ENCODE measurements at places on chromosomes 5 and 9.
A peak's percentile ranks its signal among the peaks of the same experiment; 100 is the strongest.

DNA sequence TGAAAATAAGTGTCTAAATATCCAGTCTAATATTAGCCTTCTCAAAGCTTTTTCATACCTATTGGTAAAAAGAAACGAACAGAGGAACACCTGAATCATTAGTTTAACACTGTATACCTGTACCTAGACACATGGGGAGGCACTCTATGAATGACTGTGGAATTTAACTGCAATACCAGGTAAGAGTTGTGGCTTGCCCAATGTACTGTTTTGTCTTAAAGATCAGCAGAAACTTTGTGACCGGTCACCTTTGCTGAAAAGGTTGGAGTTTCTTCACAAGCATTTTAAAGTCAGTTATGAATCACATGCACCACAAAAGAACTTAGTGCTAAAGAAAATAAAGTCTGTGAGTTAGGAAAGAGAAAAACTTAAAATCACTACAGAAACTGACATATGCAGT is 2.4 kb downstream of the PGGT1B start:
- no peak for DNase-seq

GRCh38 chr5:101782352-101783103 is 513.6 kb downstream of the SLCO4C1 start:
- no peak for DNase-seq

- no peak for DNase-seq
Observed at GRCh38 chr5:88693071-88693932, 189.7 kb downstream of the MEF2C start.

DNA sequence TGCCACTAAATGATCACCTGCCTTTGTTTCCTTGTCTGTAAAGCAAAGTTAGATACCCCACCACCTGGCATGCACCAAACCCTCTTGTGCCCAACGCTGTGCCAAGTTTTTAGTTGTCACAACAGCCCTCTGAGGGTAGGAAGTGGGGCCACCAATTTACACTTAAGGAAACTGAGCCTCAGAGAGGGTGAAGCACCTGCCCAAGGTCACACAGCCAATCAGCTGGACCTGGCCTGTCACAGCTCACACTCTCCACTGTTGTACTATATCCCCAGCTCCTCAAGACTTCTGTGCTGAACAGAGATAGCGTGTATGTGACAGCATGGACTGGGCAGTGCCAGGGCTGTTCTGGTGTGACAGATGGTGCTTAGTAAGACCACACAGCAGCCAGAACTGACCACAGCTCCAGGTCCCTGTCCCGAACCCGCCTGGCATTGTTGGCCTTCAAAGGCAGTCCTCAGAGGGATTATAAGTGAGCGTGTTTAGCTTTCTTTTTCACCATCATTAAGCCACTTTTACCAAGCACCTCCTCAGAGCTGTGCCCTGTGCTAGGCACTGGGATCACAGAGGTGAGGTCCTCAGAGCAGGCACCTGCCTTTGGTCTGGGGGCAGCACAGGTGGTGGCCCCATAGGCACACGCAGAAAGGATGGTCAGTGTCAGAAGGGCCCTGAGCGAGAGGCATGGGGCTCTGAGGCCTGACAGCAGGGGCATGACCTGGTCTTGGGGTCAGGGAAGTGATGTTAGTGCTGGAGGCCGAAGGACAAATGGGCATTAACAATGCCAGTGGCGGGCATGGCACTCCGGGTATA is 71.1 kb downstream of the COL27A1 start:
- DNase-seq: no peak

GRCh38 chr5:8386719-8387288 is 517.9 kb downstream of the MTRR start:
- DNase-seq: no peak

DNA sequence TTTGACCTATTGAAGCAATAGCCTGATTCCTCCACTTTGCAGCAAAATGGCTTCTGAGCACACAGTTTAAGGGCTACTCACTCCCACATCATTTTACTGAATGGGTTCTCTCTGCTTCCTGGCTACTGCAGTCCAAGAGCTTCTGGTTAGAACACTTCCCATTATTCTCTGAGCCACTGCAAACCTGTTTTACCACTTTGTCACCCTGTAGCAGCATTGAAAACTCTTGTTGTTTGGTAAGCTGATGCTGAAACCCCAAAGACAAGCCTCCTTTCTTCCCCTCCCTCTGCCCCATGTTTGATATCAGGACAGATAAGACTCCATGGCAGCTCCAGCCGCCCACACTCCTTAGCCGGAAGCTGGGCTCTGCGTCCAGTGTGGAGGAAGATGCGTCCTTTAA is 84.4 kb upstream of the RARS1 start:
- DNase-seq: no peak

GRCh38 chr5:126523818-126524510 is 71.1 kb downstream of the ALDH7A1 start:
- DNase-seq: no peak

DNA sequence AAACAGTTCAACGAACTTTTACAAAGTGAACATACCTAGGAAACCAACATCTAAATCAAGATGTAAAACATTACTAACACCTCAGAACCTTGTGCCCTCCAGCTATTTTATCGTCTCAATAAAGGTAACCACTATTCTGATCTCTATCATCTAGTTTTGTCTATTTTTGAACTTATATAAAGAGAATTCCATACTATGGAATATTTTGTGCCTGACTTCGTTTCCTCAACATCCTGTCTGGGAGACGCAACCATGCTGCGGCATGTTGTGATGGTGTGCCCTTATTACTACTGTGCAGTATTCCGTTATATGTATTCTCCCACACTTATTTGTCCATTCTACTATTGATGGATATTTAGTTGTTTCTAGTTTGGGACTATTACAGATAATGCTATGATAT is 99.2 kb downstream of the NR6A1 start:
- no peak for DNase-seq

GRCh38 chr5:115544436-115545350 is at the start of gene FEM1C:
Gene FEM1C, minus strand, starts transcription at chr5:115544775. Its CDS starts 1,282 bp downstream, at chr5:115543493.
- DNase-seq: peak; percentile 99

GRCh38 chr9:113633782-113634595 is 170.5 kb downstream of the RGS3 start:
- no peak for DNase-seq

- no peak for DNase-seq
Observed at GRCh38 chr9:73916016-73916673, 581.0 kb upstream of the RORB start.

GRCh38 chr9:751137-752051 is 90.1 kb upstream of the DMRT1 start:
- no peak for DNase-seq

DNA sequence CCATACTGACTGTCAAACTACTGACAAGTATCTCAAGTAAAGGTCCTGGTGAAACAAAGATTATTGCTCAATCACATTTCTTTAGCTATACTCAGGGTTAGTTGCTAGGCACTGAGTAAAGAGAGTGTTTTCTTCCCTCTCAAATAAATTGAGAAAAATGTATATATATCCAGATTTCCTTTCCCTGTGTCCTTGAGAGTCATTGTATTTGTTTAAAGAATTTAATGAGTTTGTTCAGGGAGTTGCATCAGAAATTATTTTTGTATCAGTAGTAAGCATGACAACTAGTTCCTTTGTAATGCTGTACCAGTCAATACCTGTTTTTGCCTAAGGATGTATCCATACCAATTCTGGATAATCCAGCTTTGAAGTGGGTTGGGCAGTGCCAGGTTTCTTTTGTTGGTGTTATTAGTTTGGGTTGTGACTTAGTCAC is 3.2 kb upstream of the ANKHD1 start:
- no peak for DNase-seq

DNA sequence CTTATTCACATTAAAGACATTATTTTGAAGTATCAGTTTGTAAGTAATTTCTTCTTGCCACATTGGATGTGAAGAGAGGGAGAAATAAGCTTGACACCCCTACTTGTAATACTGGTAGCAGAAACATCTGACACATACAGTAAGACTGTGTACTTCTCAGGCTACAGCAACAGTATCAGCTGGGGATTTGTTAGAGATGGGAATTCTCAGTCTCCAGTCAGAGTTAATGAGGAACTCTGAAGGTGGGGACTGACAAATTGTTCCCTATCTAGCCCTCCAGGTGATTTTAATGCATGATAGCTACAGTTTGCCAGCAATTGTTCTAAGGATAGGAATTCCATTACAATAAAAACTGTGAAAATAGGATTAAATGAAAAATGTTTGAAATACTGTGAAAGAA is 524.8 kb downstream of the PRR16 start:
- no peak for DNase-seq

- DNase-seq: no peak
Observed at GRCh38 chr9:109857336-109857735, 77.3 kb downstream of the PALM2AKAP2 start.

DNA sequence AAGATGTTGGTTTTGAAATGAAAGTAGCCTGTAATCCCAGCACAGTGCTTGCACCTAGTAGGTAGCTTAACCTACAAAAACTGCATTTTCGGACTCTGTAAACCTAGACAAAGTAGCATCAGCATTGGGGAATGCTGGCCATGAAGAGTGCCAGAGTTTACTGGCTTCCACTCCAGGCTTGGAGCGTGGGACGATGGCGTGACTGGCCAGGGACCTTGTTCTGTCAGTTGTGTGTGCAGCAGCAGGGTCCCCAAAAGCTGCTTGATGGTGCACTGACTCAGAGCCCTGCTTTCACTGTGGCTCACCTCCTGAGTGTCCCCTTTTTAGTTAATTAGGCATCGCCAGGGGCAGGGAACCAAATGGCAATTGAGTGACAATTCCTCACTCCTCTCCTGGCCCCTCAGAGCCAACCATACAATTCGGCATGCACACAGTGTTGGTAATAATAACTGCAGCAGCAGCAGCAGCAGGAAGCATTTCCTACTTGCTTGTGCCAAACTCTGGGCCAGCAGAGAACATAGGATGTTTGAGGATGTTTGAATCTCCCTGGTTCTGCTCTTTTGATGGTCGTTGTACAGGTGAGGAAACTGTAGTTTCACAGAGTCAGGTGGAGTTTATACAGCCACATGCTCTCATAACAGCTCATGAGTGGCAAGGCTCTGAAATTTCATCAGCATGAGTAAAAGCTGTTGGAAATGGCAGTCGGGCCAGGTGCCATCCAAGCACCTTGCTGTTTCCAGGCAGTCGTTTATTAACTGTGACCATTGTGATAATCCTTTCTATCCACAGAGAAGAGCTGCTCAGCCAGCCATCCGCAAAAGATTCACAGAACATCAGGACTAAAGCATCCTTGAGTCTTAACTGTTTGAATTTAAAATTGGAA is 4.2 kb downstream of the UBE2QL1 start:
- DNase-seq: no peak

- no peak for DNase-seq
Observed at GRCh38 chr5:175383350-175383749, 60.6 kb downstream of the DRD1 start.

DNA sequence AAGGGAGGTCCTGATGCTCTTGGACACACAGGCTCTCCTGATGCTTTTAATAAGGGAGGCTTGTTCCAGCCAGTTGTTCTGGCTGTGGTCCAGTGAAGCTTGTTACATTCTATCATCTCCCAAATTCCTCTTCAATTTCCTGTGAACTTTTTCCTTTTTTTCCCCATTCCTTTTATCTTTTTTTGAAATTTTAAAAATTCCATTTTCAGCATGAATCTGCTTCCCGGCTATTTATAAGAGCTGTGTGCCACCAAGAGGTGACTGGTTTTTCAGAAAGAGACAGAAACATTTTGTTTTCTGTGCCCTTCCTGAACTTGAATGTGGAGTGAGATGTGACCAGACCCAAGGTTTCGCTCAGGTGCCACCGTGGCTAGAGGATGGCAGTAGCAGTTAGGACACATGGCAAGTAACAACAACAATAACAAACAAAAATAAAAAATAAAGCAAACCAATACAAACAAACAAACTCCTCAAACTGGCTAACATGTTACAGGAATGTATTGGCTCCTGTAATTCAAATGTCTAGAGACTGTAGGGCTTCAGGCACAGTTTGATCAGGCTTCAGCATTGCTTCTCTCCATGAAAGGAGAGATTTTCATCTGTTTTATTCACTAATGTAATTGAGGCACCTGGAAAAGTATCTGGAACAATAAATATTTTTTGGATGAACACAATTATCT is 121.1 kb downstream of the BOD1 start:
- no peak for DNase-seq

DNA sequence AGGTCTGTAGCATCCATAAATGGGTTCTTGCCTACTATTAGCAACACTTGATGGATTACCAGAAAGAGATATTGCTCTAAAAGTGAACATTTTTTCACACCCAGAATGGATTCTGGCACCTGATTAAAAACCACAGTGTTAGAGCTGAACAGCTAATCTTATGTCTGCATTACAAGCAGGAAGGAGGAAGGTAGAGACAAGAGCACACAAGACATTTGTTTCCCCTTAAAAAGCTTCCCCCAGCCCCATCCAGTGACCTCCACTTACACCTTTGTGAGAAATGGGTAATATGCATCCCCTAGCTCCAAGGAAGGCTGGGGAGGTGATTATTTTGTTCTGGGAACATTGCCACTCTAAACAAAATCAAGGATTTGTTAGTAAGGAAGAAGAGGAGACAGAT is 12.0 kb upstream of the TRIM36 start:
- no peak for DNase-seq

Data from activated CD8-positive, alpha-beta memory T cell treated with anti-CD3 and anti-CD28 coated beads for 1 hour (primary cell).